MM.1S (cell line): ENCODE measurements at places on chromosomes 5 and 9.
A peak's percentile ranks its signal among the peaks of the same experiment; 100 is the strongest.

- no peak for DNase-seq
Measured at GRCh38 chr5:147417135-147417813, 92.6 kb downstream of the DPYSL3 start.

- DNase-seq, result no peak
Measured at GRCh38 chr5:179275941-179276837, 69.1 kb downstream of the ADAMTS2 start.

DNA sequence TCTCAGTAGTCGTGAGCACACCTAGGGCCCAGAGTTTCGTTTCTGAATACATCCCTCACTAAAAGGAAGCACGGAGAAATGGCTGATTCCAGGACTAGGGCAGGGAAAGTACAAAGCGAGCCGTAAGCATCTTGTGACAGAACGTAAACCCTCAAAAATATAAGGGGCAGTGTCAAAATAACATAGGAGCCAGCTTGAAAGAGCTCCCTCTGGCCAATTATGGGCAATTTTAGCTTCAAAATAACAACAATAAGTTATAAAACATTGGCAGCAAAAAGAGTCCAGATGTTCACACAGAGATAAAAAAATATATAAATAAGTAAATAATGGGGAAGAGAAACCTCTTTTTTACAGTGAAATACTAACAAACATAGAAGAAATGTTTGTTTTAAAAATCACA, 18.5 kb upstream of the GLIS3 start:
- DNase-seq, result no peak

DNA sequence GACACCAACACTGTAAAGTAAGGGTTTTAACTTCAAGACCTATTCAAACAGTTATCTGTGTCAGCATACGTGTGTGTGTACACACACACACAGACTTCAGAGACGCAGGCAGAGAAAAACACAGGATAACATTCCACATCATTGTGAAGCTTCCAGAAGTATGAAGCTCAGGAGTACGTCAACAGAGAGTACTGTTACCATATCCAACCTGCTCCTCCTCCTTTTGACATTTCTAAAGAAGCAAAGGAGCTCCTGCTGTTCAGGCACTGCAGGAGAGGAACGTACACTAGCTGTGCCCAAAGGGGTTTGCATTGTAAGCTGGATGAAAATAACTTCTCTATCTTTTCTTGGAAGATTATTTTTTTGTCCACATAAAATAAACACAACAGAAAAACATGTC, 180.7 kb downstream of the MEF2C start:
- DNase-seq, result no peak

- no peak for DNase-seq
Measured at GRCh38 chr9:99840072-99840471, 18.4 kb downstream of the NR4A3 start.

- no peak for DNase-seq
Measured at GRCh38 chr5:31086839-31087415, 106.6 kb upstream of the CDH6 start.

- DNase-seq, result no peak
Measured at GRCh38 chr9:114034661-114035062, 43.4 kb downstream of the AMBP start.

- peak; percentile 80 for DNase-seq
Measured at GRCh38 chr5:165714598-165714997, 2209.2 kb downstream of the MAT2B start.
